ENCODE measurements at places on chromosomes 2 and 18.

GRCh38 chr2:216724190-216724589 lies 28.8 kb upstream of the IGFBP5 start:
- no peaks in the 10 kb centered on the region for H3K36me3 ChIP-seq
- no peaks in the 10 kb centered on the region for H3K27me3 ChIP-seq
- H3K4me3 ChIP-seq = no peak overlapping the region
- no peaks in the 10 kb centered on the region for H3K4me1 ChIP-seq
- no peak for DNase-seq
- no peak overlapping the region for H3K27ac ChIP-seq

- no peak overlapping the region for H3K27ac ChIP-seq
- DNase-seq = no peak
- H3K4me3 ChIP-seq = no peak overlapping the region
- no peaks in the 10 kb centered on the region for H3K36me3 ChIP-seq
- H3K27me3 ChIP-seq = no peaks in the 10 kb centered on the region
Measured at GRCh38 chr18:7757175-7757574, 190.1 kb downstream of the PTPRM start.

DNA sequence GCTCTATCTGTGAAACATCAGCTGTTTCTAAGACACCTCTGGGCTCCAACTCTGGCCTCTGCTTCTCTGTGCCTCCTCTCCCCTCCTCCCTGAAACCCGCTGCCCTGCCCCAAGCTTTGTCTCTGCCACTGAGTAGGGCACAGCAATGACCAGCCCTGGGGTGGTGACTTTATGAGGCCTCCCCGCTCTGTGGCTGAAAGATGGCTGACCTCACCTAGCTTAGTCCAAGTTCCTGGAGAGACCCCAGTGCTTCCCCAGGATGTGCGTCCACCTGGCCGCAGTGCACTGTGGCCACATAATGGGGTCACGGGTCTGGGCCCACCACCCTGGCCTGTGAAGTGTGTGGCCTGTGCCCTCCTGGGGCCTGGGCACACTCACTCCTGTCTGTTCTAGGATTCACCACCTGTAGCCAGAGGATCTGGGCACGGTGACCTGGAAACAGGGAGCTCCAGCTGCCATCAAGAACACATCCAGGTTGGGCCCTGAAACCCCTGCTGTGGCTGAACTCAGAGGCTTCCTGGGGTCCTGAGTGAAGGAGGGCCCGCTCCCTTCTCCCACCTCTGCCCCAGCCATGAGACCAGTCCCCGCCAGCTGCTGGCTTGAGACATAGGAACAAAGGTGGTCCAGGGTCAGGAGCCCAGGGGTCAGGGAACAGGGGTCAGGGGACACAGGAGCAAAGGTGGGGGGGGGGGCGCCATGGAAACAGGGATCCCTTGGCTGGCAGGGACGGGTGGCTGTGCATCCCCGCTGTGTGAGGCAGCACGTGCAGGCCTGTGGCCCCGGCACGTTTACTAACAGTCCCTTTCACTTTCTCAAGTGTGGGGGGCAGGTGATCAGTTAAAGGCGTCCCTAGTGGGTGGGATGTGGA lies 29.3 kb upstream of the OTOS start:
- H3K27ac ChIP-seq = no peak overlapping the region
- H3K36me3 ChIP-seq = no peaks in the 10 kb centered on the region

DNA sequence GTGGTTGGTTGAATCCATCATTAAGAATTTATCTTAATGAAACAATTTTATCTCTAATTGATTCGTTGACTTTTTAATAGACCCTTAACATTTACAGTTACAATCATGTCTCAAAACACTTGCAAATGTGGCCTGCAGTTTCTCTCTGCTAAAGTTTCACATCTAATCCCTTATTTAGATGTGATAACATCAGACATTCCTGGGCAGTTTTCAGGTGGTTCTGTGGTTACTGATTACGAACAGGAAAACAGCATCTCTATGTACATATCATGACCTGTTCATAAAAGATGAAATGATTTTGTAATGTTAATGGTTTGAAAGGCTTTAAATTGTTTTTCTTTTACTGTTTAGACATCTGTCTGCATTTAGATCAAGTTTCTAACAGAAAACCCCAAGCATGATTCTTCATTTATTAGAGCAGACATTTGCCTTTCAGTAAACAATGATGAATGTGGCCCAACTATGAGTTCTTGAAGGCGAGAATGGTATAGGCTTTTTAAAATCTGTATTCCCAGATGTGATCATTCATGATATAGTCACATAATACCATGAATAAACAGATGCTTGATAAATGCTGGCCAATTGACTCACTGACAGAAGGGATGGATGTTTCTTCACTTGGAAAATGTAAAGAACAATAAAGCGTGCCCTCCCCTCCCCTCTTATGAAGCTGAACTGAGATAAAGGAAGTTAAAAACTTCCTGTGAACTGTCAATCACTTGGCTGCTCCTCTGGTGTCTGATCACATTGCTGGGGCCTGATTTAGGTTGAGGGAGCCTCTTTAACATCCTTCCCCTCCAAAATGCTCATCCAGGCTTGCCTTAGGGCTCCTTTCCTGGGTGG lies 3.5 kb downstream of the CAPN14 start:
- H3K27ac ChIP-seq = no peak overlapping the region
